Retina (tissue), 1 donor: ENCODE measurements at places on chromosomes 12 and 14.

DNA sequence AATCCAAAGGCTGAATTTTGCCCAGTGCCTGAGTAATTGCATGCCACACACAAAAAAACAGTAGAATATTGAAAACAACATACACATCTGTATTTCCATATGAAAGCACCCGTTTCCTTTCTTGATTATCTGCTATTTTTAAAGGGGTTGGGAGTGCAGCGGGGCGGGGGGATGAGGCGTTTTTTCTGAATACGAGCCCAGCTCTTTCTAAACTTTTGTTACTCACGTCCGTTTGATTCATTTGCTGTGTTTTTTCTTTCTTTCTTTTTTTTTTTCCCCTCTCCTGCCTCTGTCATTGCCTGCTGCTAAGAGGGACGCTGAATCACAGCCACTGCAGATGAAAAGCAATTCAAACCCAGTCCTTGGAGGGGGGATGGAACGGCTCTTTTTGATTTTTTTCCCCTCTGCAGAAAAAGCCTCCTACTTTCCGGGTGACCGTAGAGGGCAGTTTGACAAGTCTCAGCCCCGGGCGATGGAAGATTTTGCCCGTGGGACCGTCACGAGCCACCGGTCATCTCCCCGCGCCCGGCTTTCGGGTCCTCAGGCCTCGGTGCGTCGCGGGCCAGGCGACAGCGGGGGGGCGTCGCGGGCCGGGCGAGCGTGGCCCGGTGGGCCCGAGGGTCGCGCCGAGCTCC, 572 bp upstream of the RASSF8 start:
- peak; percentile 87 for DNase-seq

- no peak for DNase-seq
Measured at GRCh38 chr12:53558631-53559030, 51.3 kb upstream of the NPFF start.

- DNase-seq = no peak
Measured at GRCh38 chr12:47570151-47570550, 135.7 kb downstream of the RPAP3 start.

GRCh38 chr12:7716381-7716780, 5.1 kb downstream of the DPPA3 start:
- DNase-seq = no peak

- peak; percentile 75 for DNase-seq
Measured at GRCh38 chr12:54394281-54394719, 9.8 kb upstream of the ZNF385A start.

DNA sequence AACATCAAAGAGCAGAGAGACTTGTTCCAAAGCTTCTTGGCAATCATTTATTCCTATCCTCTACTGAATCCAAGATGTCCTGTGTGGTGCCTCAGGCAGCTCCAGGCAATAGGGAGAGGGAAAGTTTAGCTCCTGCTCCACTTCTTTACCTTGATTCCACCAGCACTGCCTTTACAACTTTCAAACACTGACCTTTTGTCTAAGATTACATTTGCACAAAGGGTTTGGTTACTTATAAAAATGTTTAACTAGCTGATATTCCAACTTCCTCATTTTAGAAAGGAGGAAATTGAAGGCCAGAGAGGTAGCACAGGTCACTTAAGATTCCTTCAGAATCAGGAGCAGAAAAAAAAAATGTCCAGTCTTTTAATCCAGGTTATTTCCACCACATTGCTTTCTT, 192.7 kb downstream of the BTG1 start:
- no peak for DNase-seq

GRCh38 chr14:61110316-61111082, 129.5 kb downstream of the SLC38A6 start:
- DNase-seq = no peak

- no peak for DNase-seq
Measured at GRCh38 chr12:49825360-49825970, 2.7 kb downstream of the NCKAP5L start.

- no peak for DNase-seq
Measured at GRCh38 chr12:32995623-32996022, 99.0 kb upstream of the PKP2 start.

GRCh38 chr14:100692256-100692655, 34.4 kb upstream of the DLK1 start:
- no peak for DNase-seq

DNA sequence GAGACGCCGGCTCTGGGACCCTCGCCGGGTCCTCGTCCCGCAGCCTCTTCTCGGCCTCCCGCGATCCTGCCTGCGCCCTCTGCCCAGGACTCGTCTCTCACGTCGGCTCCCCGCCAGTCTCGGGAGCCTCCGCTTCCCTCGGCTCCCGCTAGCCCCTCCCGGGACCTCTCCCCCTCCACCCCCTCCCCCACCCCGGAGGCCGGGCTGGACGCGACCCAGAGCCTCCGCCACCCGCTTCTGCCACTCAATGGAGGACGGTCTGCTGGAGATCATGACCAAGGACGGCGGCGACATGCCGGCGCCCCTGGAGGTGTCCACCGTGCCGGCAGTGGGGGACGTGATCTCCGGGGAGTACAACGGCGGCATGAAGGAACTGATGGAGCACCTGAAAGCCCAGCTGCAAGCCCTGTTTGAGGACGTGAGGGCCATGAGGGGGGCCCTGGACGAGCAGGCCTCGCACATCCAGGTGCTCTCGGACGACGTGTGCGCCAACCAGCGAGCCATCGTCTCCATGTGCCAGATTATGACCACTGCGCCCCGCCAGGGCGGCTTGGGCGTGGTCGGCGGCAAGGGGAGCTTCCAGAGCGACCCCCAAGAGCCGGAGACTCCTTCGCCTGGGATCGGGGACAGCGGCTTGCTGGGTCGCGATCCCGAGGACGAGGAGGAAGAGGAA, 568 bp downstream of the CCDC184 start:
- DNase-seq = peak; percentile 78

DNA sequence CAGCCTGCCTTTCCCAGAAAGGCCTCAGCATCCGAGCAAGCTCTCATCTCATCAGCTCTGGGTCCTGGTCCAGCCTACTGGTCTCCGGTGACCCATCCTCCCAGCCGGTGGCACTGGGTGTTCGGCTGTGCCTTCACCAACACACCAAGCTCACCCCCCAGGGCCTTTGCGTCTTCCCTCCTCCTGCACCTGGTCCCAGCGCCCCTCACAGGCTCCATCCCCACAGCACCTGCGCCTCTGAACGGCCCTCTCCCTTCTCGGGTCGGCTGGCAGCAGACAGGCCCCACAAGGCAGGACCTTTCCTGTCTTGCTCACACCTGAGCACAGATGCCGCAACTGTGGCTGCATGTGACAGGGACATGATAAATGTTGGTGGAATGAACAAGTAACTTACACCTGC, 13.1 kb downstream of the P2RX2 start:
- no peak for DNase-seq

- DNase-seq = no peak
Measured at GRCh38 chr14:84546236-84546635, 983.7 kb upstream of the FLRT2 start.

- no peak for DNase-seq
Measured at GRCh38 chr12:25328072-25328712, 77.5 kb upstream of the KRAS start.

GRCh38 chr14:94680862-94681288, 68.7 kb downstream of the SERPINA3 start:
- peak; percentile 46 for DNase-seq

DNA sequence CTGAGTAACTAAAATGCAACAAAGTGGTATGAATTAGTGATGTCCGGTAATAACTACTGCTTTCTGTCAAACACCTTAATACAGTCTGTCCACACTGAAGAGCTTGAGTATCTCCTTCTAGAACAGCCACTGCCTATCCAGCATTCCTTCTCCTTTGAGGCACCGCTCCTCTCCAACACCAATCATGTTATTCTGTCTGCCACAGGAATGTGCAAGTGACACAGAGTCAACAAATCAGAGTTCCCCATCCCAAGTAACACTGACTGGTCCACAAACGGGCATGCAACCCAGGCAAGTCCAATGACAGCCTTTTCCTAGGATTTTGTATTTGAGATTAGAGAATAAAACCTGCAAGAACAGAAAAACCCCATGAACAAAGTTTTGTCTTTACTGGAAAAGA, 3.8 kb downstream of the GXYLT1 start:
- no peak for DNase-seq

DNA sequence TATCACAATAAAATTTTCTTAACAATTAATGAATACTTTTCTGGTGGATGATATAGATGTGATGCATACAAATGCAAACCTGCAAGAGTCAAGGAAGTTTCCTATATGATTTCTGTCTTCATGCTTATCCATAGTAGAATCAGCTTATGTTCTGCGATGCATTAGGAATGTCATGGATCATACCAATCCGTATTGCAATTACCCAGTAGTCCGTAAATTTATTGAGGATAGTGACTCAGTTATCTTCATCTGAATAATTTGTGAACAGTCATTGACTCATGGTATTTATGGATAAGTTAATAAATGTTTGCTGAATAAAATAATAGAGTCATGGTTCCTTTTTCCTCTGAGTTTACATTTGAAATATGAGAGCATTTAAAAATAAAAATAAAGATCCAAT, 483.4 kb downstream of the LRFN5 start:
- no peak for DNase-seq

- DNase-seq = no peak
Measured at GRCh38 chr12:20950248-20950647, 139.7 kb downstream of the SLCO1B3 start.

- DNase-seq = no peak
Measured at GRCh38 chr14:100442036-100442435, 118.9 kb downstream of the SLC25A47 start.

GRCh38 chr14:32383364-32384009, 54.4 kb downstream of the AKAP6 start:
- no peak for DNase-seq

- DNase-seq = peak; percentile 57
Measured at GRCh38 chr14:36515105-36515593, 4.9 kb downstream of the NKX2-1 start.

DNA sequence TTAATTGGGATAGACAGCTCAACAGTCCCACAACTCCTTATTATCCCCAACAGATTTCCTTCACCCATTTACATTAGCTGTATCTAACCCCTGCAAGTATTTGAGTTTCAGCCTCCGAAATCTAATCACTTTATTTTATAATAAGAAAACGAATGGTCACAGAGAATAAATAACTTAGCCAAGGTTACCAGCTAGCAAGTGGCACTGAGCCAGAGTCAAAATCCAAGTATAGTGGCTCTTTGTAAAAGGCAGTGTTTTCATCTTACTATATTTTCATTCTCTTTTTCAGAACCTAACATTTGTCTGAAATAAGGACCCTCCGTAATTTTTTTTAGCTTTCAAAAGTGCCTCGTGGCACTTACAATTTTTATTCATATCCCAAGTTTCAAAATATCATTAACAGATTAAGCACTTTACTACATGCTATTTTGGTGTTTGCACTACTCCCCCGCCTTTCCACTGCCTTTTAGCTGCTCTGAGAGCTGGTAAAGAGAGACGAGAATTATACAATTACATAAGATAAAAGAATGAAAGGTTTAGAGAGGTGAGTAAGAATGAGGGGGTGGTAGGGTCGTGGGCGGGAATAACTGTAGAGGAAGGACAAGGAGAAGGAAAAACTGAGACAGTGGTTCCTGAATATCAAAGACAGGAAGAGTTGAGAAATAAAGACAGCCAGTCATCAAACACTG, 3.7 kb upstream of the USP15 start:
- DNase-seq = no peak

DNA sequence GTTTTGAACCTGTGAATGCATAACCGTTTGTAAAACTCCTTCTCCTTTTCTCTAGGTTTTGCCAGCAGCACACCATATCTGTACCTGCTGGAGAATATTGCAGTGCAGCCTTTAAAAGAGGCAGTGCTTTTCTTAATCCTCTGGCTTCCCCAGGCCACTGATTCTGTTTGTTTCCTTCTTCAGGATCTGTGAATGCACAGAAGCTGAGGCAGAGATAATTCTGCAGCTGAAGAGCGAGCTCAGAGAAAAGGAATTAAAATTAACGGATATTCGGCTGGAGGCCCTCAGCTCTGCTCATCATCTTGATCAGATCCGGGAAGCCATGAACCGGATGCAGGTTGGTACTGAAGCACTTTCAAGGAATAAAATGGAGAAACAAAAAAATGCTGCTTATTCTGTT, 348.7 kb downstream of the NAV3 start:
- DNase-seq = peak; percentile 18

DNA sequence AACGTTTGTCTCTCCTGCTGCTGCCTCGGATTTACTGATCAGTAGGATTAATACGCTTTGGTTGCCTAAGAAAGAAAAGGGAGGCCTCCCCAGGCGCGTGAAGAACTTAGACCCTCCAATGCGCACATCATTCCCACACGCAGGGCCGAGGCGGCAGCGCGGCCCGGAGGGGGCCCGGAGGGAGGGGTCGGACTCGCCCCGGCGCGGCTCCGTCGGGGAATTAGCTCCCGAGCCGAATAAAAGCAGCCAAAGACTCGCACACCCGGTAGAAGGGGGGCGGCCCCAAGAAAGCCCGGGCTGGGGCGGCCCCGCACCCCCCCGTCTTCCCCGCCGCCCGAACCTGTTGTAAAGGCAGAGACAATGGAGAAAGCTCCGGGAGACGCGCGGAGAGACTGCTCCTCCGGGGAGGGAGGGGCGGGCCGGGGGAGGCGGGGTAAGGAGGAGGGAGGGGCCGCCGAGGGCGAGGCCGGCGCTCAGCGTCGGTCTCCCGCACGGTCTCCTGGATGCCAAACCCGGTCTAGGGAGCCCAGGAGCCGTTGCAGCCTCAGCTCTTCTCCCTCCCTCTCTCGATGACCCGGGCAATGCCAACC, at the start of gene NELL2:
NELL2 (minus strand) TSS at position 362 of the 590 bp plus-strand sequence. CDS start 446 bp downstream, outside the sequence.
- DNase-seq = no peak

DNA sequence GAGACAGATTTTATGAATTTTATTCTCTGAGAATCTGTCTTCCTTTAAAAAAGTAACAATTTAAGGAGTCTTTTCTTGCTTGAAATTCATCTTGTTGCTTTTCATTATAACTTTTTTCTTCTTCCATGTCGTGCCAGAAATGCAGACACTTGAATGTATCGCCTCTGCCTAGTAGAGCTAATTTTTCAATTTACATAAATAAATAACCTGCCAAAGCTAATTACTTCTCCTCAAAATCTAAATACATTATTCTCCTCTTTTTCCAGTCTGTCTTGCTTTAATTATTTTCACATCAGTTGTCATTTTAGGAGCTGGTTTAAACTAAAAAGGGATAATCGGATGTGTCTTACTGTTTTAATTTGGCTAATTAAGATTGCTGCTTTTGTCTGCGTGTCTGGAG, 711.1 kb upstream of the SEL1L start:
- DNase-seq = no peak

DNA sequence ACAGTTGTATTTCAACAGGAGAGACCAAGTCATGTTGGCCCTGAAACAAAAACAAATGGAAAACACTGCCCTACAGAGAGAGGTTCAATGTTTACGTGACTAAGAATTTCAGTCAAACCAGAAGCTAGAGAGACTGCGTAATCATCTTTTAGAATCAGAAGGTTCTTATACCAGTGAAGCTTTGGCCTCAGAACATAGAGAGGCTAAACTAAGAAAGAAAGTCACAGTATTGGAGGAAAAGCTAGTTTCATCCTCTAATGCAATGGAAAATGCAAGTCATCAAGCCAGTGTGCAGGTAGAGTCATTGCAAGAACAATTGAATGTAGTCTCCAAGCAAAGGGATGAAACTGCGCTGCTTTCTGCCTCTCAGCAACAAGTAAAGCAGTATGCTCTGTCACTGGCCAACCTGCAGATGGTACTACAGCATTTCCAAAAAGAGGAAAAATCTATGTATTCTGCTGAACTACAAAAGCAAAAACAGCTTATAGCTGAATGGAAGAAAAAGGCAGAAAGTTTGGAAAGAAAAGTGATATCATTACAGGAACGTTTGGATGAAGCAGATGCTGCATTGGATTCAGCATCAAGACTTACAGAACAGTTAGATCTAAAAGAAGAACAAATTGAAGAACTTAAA, 32.5 kb upstream of the NUAK1 start:
- no peak for DNase-seq
